ENCODE measurements at places on chromosomes 1 and 21. TPM values are rescaled to one million over a fixed set of nuclear protein-coding genes. Genes with fewer than 3 reads are reported as not detected.

- peak; percentile 41 for DNase-seq
Observed at GRCh38 chr1:152034654-152035538, 1.9 kb downstream of the S100A11 start.

Gene NBPF19
- 17.9 TPM for polyA plus RNA-seq

GRCh38 chr1:194281376-194281775, 1095.0 kb upstream of the B3GALT2 start:
- no peak for DNase-seq

DNA sequence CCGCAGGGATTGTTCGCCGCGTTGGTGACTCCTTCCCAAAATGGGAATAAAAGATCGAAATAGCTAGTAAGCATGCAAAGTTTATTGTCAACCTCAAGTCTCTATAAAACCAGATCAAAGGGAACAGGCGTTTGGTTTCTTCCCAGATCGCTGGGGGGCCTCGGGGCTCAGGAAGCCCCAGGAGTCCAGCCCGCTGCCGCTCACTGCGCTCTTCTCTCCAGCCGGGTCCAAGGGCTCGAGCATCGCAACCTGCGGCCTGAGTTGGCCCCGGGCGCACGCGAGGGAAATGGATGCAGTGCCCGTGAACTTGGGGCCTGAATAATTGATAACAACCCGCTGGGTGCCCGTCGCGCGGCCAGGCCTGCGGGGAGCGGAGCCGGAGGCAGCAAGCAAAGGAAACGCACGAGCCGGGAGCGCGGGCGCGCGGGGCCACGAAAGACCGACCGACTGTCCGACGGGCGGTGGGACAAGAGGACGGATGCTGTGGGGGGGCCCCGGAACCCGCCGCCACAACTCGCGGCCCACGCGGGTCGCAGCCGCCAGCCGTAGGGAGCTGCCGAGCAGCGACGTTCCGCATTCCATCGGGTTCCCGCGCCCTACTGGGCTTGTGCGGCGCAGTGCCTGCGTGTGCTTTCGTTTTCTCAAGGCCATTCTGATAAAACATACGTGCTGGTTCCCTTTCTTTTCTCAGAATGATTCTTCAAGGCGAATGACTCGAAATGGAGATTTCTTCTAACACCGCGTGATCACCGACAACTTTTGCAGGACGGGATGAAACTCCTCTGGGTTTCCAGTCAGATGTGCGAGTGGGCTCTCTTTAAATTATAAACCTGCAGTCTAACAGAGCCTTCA, 14.0 kb upstream of the ALX3 start:
- DNase-seq: peak; percentile 60

Gene DENND2D
- 29.0 TPM for polyA plus RNA-seq

DNA sequence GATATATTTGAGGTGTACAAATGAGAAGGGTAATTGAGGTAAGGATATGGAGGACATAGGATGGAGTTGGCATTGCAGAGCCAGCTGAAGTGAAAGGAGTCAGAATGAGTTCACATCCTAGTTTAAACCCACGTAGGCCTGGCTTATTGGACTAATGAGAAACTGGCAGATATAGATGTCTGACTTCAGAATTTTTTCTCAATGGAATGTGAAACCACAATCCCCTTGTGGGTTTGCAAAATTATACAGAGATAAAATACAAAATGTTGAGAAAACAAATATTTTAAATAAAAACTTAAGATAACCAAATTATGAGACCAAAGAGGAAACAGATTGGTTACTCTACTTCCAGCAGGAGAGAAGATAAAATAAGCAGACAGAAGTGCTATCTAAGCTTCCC, 277.4 kb upstream of the LRRC7 start:
- DNase-seq: no peak

DNA sequence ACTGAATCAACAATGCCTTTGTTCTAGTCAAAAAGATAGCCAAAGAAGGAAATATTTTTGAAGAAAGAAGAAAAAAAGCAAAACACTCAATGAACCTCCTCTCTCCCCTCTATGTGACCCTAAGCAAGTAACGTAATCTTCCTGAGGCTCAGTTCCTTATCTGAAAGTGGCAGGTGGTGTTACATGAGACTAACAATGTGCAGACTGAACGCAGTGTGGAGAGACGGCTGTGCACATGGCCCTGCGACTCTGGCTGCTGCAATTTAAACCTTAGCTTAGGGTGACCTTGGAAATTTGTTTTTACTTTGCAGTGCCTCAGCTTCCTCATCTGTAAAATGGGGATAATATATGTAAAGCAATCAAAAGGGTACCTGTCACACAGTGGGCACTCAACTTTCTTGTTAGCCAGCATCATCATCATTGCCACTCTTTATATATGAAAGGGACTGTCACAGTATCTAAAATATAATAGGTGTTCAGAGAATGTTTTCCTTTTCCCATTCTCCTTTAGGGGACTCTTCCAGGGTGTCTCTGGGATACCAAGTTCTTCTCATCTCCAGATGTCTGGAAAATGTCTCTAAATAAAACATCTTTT, 100.1 kb upstream of the JUN start:
- DNase-seq: no peak

GRCh38 chr1:226390681-226391080, 17.2 kb downstream of the PARP1 start:
- no peak for DNase-seq

GRCh38 chr1:171506525-171507304, 21.4 kb downstream of the PRRC2C start:
- no peak for DNase-seq

GRCh38 chr21:42495027-42495426, 997 bp downstream of the RSPH1 start:
- DNase-seq: no peak

Gene NUAK2
- polyA plus RNA-seq: 7.9 TPM

Gene AMPD1
- not detected for polyA plus RNA-seq
